ENCODE measurements at places on chromosomes 3 and 15.

DNA sequence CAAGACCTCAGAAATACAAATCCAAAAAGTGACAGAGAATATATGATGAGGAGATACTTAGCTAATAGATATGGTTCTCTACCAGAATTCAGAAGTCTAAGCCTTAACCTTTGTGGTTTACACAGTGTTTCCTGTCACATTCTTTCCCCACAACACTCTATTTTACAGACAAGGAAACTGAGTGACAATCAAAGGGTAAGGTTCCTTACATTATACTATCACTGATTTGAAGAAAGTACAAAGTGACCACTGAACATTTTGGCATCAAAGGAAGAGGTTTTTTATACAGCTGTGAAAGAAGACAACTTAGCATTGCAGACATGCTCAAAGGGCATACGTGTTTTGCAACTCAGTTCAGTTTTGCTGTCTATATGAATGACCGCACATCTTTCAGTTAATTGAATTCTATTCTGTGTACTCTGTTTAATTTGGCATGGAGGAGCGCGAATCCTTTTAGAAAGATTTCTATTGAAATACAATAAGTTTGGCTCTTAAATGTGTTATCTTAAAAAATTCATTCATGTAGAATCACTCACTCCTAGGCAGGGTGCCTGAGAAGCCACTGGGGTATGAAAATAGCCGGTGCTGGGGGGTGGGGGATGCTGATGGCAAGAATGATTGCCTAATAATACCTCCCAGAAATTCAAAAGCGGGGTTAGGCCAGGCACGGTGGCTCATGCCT lies 66.5 kb upstream of the SKOR1 start:
- no peak for DNase-seq

DNA sequence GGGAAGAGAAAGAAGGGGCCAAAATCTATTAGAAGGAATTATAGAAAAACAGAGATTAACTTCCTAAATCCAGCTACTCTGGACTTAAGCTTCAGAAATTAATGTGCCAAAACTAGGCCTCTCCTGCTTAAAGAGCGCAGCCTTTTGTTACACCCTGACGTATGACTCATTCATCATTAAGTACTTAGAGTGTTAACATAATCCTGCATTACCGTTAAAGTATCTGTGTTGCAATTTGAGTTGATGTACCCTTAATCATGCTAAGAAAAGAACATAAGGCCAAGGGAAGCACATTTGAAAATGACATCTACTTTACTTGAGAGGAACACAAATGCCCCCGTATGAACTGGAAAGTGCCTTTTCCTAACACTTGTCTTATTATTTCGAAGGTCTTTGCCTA lies 7.9 kb downstream of the HTR3D start:
- DNase-seq: no peak

DNA sequence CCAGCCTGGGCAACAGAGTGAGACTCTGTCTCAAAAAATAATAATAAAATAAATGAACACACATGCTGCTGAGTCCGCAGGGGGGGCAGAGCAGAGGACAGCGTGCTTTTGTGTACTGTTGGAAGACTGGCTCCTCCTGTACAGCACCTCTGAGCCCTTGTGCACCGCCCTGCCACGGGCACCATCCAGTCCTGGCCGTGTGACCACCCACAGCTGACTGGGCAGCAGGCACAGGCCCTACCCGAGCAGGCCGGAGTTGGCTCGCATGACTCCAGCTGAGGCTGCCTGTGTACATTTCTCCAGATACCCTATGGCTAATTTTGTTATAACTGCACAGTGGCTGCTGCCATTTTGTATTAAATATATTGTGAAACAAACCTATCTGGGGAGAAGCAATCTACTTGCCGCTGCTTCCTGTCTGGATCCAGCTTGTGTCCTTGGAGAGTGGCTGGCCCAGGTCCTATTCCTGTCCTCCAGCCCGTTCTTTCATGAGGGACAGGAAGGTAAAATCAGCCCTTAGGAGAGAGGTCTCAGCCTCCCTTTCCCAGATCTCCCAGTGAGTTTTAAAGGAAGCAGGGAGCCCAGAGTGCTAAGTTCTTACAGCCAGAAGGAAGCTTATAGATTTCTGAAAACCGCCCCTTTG lies 14.6 kb downstream of the IVD start:
- no peak for DNase-seq

- DNase-seq: no peak
Observed at GRCh38 chr3:23816721-23817120, 11.0 kb downstream of the UBE2E1 start.

- no peak for DNase-seq
Observed at GRCh38 chr15:47609693-47610092, 107.6 kb upstream of the SEMA6D start.

DNA sequence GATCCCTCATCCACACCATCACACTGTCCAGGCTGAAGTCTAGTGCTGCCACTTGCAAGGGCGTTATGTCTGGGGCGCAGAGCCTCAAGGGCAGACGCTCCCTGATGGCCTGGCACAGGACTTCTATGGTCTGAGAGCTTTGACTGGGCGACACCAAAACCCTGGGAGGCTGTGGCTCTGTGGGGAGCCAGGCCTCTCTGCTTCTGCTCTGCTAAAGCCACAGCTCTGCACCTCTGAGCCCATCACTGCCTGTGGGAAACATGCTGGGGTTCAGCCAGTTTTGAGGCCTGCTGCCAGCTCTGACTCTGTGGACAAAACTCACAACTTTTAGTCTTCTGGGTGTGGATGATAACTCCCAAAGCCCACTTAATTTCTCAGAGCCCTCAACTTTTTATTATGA lies 6.3 kb upstream of the LCTL start:
- DNase-seq: no peak

DNA sequence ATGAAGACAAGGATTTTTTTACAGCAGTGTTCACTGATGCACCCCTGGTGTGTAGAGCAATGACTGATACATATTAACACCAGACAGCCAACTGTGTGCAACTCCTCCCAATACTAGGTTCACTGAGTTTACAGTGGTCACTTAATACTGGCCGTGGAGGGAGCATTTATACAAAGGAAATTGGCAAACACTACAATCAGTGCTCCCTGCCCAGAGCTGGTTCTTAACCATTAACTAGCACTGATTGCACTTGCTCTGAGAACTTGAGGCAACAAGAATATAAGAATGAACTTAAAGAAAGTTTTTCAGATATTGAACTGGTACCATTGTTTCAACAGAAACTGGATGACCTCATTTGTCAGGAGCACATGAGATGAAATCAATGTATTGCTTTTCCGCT lies 110.6 kb downstream of the MAGI1 start:
- DNase-seq: no peak

DNA sequence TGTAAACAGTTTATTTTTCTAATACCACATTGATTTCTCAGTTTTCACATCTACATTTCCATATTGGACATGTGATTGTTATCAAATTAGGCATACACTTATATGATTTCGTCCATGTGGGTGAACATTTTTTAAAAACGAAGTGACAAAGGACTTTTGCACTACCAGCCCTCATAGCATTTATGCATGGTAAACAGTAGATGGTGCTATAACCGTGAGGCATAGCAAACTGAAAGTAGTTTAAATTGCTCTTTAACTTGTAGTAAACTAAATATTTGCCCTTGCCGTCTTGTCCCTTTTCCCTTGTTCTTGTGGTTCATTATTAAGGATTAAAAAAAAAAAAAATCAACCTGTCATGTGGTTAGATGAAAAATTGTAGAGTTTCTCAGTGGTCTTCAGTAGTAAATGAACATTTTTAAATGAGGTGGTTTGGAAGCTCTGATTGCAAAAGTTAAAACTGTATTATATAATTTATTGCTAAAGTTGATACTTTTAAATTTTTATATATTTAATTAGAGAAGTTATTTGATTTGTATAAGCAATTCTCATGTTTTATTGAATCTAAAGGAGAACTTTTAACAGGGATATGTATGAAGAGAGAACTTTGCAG lies 24.0 kb downstream of the STX19 start:
- DNase-seq: no peak

- DNase-seq: no peak
Observed at GRCh38 chr15:95293456-95294031, 1037.0 kb upstream of the NR2F2 start.

DNA sequence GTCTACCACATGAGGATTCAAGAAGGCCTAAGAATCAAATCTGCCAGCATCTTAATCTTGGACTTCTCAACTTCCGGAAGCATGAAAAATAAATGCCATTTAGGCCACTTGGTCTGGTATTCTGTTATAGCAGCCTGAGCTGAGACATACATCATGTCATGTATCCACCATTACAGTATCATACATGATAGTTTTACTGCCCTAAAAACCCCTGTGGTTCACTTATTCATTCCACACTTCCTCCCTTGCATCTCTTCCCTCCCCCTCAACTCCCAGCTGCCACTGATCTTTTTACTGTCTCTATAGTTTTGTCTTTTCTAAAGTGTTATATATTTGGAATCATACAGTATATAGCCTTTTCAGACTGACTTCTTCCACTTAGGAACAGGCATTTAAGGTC lies 161.8 kb downstream of the SNRK start:
- DNase-seq: no peak

Measured in stimulated activated CD4-positive, alpha-beta T cell treated with anti-CD3 and anti-CD28 coated beads, Interleukin-2, amount 100 ng/mL, for 48 hours (primary cell).